ENCODE measurements at places on chromosomes 2 and 18.
A peak's percentile ranks its signal among the peaks of the same experiment; 100 is the strongest.

GRCh38 chr2:86047575-86048382 lies 57.9 kb downstream of the POLR1A start:
- DNase-seq, result no peak

- DNase-seq, result peak; percentile 64
Observed at GRCh38 chr2:6828299-6828584, 37.5 kb downstream of the CMPK2 start.

GRCh38 chr2:45342-46130 lies 769 bp downstream of the FAM110C start:
- DNase-seq, result no peak

DNA sequence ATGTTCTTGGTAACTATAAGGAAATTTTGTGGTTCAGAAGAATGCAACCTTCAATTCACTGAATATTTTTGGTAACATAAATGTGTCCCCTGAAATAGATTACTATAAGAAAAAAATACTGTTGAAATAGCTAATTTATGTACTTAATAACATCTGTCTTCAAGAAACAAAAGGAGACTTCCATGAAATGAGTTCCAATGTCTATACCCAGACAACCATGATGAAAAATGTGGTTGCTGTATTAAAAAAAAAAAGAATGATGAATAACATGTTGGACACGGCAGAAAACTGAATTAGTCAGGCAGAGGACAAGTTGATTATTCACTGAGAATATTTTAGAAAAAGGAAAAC lies 98.5 kb downstream of the TACR1 start:
- no peak for DNase-seq

- no peak for DNase-seq
Observed at GRCh38 chr2:28633746-28634145, 117.9 kb upstream of the PPP1CB start.

GRCh38 chr2:56624181-56624580 lies 440.4 kb downstream of the CCDC85A start:
- DNase-seq, result no peak

DNA sequence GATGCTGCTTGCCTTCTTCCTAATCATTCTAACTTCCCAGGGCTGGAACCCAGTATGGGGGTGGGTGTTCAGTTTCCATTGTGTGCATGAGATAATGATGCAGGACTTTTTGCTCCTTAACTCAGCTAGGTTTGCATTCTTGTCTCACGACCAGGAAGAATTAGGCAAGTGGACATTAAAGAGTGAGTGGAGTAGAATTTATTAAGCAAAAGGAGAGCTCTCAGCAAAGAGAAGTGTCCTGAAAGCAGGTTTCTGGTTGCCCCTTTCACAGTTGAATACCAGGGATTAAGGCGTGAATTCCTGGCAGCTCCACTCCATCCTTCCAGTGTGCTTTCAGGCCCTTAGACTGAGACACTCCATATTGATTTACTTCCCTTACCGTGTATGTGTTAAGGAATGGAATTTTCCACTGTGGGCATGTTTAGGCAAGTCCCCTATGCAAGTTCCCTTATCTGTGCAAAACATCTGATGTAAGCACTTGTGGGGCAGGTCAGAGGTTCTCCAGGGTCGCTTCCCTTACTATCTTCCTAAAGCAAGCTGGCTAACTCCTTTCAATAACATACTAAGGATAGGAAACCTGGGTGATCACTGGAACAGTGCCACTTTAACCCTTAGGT lies 126.5 kb downstream of the GPR39 start:
- DNase-seq, result no peak

GRCh38 chr18:26708806-26709716 lies 156.4 kb downstream of the AQP4 start:
- no peak for DNase-seq

- no peak for DNase-seq
Observed at GRCh38 chr18:48992791-48993555, 42.2 kb upstream of the SMAD7 start.

GRCh38 chr2:134099273-134099672 lies 154.6 kb upstream of the MGAT5 start:
- no peak for DNase-seq

GRCh38 chr18:59041296-59041695 lies 98.4 kb upstream of the SEC11C start:
- no peak for DNase-seq

GRCh38 chr18:74249181-74249968 lies 42.4 kb downstream of the CYB5A start:
- no peak for DNase-seq

- no peak for DNase-seq
Observed at GRCh38 chr2:230134496-230135129, 65.9 kb upstream of the SLC16A14 start.
